ENCODE measurements at places on chromosomes 12 and 14. TPM values are rescaled to one million over a fixed set of nuclear protein-coding genes. Genes with fewer than 3 reads are reported as not detected.

BBOF1 gene
- 13.5 TPM for polyA plus RNA-seq

ZFHX2 gene
- polyA plus RNA-seq = 10.1 TPM

KCNH3 gene
- polyA plus RNA-seq = 3.8 TPM

PPP1R36 gene
- 0.53 TPM for polyA plus RNA-seq

DNA sequence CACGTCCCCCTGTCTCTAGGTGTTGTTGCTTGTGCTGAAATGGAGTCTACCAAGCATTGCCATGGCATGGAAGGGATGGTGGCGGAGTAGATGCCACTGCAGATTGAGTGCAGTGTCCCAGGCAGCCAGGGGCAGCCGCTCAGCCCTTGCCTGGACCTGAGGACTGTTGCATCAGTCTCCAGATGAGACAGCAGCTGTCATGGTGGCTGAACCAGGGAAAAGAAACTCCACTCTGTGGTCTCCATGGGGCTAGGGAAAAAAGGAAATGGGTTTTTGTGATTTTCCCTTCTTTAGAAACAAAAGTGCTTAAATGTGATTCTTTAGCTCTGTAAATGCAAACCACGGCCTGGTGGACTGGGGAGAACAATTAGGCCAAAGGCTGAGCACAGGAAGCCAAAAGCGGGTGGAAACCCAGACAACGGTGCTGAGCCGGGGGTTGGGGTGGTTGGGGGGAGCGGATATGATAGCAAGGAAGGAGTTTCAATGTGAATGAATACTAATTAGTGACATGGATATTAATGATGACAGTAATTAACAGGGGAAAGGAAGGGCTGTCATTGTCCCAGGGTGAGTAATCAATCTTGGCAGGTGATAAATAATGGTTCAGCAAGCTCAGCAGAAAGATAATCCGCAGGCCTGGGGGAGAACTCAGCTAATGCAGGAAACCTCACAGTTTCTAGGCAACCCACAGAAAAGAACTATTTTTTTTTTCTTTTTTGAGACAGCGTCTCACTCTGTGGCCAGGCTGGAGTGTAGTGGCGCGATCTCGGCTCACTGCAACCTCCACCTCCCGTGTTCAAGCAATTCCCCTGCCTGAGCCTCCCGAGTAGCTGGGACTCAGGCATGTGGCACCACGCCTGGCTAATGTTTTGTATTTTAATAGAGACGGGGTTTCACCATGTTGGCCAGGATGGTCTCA lies 442.6 kb downstream of the DPF3 start:
- no peak for DNase-seq

PLA2G1B gene
- polyA plus RNA-seq = 0.50 TPM

DNA sequence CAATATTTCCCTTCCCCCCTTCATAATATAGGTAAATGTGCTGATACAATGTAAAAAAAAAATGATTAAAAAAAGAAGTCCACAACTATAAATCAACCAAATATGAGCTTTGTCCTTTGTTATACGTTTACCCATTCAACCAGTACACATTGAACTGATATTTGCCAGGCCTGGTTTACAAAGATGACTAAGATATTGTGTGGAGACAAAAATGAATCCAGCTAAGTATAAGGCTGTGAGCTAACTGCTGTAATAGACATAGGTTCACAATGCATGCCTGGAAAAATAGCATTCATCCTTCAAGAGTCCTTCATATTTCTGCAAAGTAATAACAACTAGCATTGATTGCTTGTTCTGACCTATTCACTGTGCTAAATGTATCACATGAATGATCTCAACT lies 6.9 kb downstream of the C12orf56 start:
- no peak for DNase-seq

DNA sequence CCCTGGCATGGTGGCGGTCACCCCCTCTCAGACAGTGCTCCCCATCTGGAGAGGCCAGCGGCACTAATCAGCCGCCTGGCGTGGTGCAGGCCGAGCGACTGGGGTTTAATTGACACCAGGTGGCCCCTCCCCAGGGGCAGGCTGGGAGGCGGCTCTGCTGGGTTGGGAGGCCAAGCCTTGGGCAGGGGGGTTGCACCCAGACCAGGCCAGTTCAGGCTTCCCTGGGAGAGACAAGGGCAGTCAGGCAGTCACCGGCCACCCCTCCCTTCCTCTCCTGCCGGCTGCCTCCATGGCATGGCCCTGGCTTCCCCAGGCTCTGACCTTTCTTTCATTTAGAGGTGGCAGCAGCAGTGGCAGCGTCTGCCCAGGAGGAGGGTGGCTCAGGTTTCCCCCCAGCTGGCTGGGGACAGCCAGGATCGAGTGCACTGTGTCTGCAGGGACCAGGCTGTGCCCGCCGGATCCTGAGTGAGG lies 78.1 kb upstream of the NOS1 start:
- no peak for DNase-seq

DNA sequence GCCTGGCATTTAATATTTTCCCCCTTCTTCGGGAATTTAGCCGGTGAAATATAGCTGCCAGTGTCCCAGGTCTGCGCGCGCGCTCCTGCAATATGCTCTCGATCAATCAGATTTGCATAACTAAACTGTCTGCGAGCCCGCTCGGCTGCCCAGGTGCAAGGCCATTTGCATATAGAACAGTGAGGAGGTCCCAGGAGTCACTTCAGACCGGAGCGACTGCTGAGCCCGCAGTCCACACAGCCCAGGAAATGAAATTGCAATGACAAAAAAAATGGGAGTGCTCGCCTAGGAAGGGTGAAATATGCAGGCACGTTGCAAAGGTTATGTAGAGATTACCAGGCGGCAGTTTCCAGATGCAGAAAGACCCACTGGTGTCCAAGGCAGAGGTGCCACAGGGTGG lies 228.5 kb downstream of the VRK1 start:
- no peak for DNase-seq

DNA sequence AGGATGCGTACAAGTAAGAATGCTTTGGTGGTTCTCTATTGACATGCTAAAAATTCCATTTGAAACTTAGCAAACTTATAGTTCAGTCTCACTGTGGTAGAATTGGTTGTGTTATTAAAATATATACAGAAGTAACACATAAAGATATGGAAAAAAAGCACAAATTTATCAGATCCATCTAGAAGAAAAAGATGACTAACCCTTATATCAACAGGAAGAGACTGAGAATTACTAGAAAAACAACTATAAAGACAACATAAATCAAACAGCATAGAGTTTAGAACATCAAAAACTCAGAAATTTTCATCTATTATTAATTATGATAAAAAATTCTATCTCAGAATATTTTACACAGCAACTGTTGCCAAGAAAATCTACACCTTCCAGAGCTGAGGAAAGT lies 491.0 kb downstream of the ETNK1 start:
- no peak for DNase-seq

DNA sequence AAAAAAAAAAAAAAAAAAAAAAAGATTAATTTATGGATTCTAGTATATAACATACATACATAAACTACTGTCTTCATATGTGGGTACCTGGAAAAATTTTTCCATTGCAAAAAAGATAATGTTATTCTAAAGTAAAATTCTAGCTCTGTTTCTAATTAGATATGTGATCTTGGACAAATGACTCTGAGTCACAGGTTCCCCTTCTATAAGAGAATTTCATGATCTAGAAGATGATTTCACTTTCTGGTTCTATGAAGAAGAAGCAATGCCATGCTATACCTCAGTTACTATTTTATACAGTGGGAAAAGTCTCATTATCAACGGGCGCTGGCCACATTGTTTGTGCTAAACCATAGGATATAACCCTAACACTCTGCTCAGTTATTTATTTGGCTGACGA lies 351.3 kb downstream of the ZFP36L1 start:
- DNase-seq = no peak

CLEC7A gene
- 2.5 TPM for polyA plus RNA-seq

RNASE2 gene
- polyA plus RNA-seq = 0.74 TPM

DNA sequence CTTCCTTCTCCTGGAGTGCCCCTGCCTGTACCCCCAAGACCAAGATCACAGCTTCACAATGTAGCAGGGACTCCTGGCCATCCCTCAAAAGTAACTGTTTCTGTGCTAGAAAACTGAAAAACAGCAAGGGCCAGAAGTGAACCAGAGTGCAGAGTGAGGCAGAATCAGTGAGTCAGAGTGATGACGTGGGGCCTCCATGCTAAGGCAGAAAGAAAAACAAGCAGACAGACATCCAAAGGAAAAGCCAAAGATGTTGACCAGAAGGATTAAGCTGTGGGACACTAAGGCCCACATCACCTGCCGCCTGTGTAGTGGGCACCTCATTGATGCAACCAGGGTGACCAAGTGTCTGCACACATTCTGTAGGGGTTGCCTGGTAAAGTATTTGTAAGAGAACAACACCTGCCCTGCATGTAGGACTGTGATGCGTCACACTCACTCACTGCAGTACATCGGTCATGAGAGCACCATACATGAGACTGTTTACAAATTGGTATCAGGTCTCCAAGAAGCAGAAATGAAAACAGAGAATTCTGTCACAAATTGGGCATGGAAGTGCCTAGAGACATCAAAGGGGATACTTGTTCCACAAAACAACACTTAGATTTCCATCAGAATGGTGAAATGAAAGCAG lies 51.2 kb downstream of the ARMH4 start:
- DNase-seq = no peak

TEX22 gene
- 1.6 TPM for polyA plus RNA-seq

MMP19 gene
- polyA plus RNA-seq = 0.72 TPM

DNA sequence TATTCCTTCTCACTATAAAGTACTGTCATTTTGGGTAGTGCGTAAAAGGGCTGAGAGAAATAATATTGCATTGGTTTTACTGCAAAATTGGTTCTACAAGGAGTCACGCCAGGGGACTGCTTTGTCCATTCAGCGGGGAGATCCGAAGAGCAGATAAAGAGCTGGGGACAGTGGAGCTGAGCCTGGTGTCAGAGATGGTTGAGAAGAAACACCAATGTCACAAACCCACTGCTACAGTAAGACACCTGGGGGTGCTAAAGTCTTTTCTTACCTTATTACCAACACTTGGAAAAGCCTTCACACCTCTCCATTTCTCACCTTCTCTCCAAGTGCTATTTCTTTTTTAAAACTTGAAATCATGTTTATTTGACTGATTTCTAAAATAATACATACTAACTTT lies 14.1 kb downstream of the IL31 start:
- no peak for DNase-seq

DNA sequence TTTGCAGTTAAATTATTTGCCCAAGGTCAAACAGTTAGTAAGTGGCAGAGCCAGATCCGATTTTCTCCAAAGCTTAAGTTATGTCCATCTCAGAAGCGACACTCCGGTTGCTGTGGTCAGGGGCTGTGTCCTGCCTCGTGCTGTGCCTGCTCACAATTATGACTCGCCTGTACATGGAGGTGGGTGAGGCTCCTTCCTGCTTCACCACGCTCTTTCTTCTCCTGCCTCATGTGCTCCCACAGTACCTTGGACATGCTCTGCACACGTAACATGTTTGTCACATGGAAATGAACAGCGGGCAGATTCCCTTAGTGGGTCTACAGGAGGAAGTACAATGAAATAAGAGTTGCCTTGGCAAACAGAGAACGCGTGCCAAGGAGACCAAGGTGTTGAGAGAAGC lies 62.2 kb upstream of the CCND2 start:
- no peak for DNase-seq

DNA sequence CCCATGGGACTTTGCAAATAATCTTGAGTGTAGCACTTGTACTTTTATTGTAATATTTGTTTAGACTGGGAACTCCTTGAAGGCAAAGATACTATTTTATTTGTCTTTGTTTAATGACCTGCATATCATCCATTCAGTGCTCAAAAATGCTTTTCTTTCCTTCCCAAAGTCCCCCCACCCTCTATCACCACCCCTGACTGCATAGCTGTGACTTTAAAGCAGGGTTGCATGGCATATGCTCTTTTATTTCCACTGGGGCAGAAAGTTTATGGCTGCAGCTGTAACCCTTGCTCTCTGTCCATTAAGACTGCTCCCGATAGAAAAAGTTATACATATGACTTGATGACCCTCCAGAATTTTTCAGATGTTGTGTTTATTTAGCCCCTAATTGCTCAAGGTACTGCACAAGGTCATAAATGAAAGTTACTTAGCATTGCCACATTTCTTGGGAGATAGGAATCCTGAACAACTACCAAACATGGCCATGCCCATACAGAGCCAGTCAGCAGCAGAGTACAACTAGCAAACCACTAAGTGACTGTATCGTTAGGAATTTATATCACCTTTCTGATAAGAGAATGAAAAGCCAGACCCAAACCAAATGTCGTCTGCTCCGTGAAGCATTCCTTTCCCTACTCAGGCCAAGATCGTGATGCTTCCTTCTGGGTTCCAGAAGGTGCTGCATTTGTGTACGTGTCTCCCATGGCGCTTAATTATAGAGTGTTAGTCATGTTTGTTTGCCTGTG lies 114.3 kb downstream of the DIP2B start:
- no peak for DNase-seq

DNA sequence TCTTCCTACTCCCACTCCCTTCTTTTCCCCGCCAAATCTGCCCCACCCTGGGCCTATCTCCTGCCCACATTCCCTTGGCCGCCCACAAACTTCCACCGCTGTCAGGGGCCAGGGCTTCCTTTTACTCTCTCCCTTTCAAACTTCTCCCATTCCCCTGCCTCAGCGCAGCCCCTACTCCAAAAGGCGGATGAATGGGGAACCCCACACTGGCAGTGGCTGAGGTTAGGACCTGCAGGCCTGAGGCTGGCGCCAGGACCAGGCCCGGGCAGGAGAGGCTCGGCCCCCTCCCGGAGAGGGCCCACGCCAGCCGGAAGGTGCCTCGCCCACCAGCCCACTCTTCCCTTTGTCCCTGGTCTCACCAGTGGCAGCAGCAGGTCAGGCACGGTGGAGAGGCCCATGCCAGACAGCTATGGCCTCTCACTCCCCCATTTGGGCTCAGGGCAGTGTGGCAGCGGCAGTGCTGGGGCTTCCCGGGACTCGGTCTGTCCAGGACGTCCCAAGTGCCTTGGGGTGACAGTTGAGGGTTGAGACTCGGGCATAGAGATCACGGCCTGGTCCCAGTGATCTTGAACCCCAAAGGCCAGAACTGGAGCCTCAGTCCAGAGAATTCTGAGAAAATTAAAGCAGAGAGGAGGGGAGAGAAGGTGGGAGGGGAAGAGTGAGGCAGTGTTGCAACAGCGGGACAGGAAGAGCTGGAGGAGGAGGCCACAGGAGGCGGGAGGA lies at the start of gene TNFRSF1A:
Gene TNFRSF1A (minus strand): TSS at position 660 of the 723 bp plus-strand sequence. CDS start 262 bp downstream, at position 398.
- DNase-seq = no peak

CPSF2 gene
- 77.9 TPM for polyA plus RNA-seq

NABP2 gene
- 27.4 TPM for polyA plus RNA-seq

GRCh38 chr14:24113379-24113800 lies 1.2 kb upstream of the DCAF11 start:
- DNase-seq = no peak

GRCh38 chr14:101591582-101591981 lies 30.3 kb downstream of the DIO3 start:
- no peak for DNase-seq

- no peak for DNase-seq
These were observed 20.7 kb downstream of the SLC7A8 start for GRCh38 chr14:23162800-23163199.

DNA sequence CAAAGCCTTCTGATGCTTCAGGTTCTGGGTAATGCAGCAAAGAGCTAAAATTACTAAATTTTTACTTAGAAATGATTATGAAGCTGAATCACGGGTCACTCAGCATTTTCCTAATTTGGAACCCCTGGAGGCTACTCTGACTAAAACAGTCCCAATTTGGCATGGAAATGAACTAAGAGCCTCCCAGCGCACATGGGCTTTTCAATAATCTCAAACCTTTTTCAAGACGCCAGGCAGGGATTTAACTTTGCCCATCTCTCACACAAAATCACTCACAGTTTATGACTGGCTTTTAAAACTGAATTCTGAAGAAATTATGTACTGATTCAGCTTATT lies 68.3 kb downstream of the LLPH start:
- no peak for DNase-seq
